ENCODE measurements at places on chromosomes 3 and 15.

- no peak for DNase-seq
Measured at GRCh38 chr3:4665197-4665596, 172.0 kb downstream of the ITPR1 start.

GRCh38 chr3:148681080-148681479 is 16.6 kb upstream of the AGTR1 start:
- no peak for DNase-seq

- DNase-seq: no peak
Measured at GRCh38 chr3:118102737-118103136, 931.9 kb downstream of the IGSF11 start.

- DNase-seq: no peak
Measured at GRCh38 chr3:1462371-1462770, 369.5 kb downstream of the CNTN6 start.

DNA sequence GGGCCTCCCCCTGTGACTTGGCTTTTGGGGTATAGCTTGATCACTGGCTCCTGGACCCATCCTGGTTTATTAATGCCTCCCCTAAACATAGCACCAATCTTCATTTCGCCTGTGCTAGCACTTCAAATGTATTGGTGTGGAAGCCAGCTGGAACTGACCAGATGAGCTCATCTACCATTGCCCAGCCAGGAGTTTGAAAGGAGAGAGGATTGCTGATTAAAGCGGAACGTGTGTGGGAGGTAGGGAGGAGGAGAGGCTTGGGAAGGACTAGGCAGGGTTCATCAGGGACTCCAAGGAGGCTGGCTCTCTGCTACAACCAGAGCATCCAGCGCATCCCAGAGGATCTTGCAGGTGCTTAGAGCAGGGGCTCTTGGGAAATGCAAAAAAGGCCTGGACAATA is 34.4 kb upstream of the TLE3 start:
- no peak for DNase-seq

DNA sequence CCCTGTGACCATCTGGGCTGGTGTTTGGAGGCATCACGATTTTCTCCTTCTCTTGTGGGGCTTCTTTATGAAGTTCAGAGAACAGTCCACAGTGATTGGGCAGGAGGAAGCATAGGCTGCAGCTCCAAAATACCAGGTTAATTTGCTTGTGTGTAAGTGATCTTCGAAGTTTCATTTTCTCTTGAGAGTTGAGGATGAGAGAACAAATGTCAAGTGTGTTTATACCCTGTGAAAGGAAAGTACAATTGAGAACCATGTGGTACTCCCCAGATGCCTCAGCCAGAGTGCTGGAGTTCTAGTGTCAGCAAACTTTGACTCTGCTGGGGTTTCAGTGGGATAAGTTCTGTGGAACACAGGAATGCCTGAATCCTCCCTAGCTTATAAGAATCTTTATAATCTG is 357.1 kb upstream of the CFAP20DC start:
- DNase-seq: no peak

DNA sequence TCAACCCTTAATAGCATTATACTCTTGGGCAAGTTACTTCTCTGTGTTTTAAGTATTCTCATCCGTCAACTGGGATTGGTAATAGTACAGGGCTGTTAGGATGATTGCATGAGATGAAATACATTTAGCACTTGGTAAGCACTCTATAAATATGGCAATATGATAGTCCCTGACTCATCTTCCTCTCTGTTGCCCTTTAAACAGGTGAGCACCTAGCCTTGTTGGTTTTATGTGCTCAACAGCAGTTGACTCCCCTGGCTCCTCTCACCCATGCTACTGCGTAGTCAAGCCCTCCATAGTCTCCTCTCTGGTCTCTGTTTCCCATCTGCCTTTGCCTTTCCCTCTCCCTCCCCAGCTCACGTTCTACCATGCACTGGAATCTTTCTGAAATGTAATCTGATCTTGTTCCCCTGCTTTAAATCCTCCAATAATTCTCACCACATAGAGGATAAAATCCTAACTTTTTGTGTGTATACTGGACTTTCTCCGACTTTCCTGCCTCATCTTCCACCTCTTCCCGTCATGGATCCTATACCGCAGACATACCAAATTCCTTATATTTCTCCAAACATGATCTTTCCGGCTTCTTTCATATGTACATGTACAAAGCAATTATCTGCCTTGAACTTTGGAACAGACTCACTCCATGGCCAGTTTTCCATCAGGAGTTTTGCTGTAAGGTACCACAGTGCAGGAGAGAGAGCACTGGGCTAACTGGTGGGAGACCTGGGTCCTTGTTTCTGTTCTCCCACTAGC is 42.3 kb downstream of the FSD2 start:
- DNase-seq: no peak

- no peak for DNase-seq
Measured at GRCh38 chr3:11755276-11755675, 91.4 kb downstream of the TAMM41 start.

- DNase-seq: no peak
Measured at GRCh38 chr3:179263134-179263533, 12.2 kb upstream of the KCNMB3 start.
